NCI-H446 treated with DMSO at 0.1 percent for 48 hours (cell line): ENCODE measurements at places on chromosomes 12 and 14.

DNA sequence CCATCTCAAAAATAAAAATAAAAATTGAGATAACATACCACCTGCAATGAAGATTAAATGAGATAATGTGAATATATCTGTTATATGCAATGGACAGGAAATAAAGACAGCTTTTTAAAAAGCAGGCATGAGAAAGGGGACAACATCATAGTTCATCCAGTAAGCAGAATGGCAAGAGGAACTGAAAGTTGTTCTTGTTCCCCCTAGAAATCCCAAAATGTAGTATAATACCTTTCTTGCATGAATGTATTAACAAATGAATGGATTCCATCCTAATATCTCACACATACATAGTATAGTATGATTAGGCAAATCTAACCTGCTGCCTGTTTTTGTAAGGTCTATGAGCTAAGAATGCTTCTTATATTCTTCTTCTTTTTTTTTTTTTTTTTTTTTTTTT, 31.4 kb downstream of the FGD6 start:
- DNase-seq = no peak

- DNase-seq = no peak
These were observed 6.7 kb upstream of the MTA1 start for GRCh38 chr14:105412771-105413543.

GRCh38 chr12:48123169-48123568, 4.0 kb downstream of the PFKM start:
- no peak for DNase-seq

DNA sequence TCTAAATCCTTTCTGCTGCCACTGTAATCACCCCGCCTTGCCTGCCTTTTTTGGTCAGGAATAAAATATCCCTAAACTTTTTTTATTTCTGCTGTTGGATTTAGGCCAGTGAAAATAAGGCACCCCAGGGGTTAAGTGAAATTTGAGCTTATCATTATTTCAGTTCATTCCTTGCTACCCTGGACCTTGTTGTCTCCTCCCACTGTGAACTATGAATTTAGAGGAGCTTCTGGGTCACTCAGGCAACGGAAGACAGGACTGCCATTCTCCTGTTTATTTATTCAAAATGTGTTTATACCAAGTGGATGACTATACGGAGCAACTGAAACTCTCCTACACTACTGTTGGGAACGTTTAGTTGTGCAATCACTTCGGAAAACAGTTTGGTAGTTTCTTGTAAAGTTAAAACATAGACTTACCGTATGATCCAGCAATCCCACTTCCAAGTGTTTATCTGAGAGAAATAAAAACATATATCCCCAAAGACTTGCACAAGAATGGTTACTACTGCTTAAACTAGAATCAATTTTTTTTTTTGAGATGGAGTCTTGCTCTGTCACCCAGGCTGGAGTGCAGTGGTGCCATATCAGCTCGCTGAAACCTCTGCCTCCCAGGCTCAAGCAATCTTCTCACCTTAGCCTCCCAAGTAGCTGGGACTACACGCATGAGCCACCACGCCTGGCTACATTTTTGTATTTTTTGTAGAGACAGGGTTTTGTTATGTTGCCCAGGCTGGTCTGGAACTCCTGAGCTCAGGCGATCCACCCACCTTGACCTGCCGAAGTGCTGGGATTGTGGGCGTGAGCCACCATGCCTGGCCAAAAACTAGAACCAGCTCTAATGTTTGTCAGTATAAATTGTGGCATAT, 2.3 kb upstream of the TRAFD1 start:
- DNase-seq = no peak

GRCh38 chr12:48340943-48341342, 9.8 kb downstream of the ZNF641 start:
- no peak for DNase-seq

GRCh38 chr14:47596860-47597259, 78.5 kb downstream of the MDGA2 start:
- DNase-seq = no peak

GRCh38 chr14:44963775-44964380, 1.9 kb downstream of the TOGARAM1 start:
- DNase-seq = peak; percentile 23

GRCh38 chr12:80704420-80704819, 3.0 kb upstream of the MYF6 start:
- DNase-seq = no peak

GRCh38 chr14:94491511-94491910, 15.5 kb upstream of the SERPINA9 start:
- DNase-seq = no peak

DNA sequence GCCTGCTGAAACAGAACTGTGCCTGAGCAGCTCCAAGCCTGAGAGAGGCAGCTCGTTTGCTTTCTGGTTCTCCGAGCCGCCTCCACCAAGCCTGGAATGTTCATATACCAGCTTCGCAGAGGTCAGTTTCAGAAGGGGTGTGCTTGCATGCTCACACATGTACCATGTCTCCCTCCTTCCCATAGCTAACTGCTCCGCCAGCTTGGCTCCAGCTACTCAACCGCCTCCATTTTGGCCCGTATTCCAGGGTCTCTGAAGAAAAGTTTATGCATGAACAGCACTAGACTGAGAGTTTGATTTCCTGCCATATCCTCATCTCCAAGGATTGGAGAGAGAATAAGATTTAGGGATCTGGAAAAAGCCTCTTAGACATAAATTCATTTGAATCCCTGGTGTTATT, 103.7 kb downstream of the SMOC1 start:
- DNase-seq = peak; percentile 60

- no peak for DNase-seq
These were observed 28.9 kb downstream of the ANO6 start for GRCh38 chr12:45244561-45245343.

GRCh38 chr12:131486451-131487230, 224.2 kb upstream of the SFSWAP start:
- no peak for DNase-seq

- DNase-seq = no peak
These were observed 51.8 kb upstream of the FBRSL1 start for GRCh38 chr12:132437943-132438700.

DNA sequence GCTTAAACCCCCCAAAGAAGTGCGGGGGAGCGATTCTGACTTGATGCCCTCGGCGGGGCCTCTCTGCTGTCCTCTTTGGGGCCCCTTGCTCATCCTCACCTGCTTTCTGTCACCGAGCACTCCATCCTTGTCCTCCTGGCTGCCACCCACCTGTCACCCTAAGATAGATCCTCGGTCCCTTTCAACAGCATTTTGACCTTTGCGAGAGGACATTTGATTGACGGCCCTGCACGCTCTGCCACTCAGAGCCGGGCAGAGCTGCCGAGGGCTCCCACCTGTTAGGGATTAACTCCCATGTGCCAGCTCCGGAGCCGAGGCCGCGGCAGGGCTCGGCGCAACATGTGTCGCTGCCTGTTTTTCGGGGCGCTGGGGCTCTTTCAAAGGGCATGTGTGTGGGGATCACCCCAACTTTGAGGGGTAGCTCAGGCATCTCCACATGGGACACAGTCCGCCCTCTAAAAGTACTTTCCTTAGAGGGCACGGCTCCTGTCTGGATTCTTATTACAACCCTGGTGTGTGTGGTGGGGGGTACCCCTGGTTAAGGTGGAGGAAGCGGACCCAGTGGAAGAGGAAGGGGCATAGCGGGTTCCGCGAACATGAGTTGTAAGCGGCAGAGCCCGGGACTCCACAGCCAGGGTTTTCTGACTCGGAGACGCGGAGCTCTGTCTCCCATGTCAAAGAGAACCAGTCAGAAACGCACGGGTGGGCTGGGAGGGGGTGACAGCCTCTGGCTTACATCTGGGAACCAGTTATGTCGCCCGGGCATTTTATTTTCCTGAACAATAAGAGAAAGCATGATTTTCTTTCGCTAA, 811 bp upstream of the MEG3 start:
- DNase-seq = no peak

DNA sequence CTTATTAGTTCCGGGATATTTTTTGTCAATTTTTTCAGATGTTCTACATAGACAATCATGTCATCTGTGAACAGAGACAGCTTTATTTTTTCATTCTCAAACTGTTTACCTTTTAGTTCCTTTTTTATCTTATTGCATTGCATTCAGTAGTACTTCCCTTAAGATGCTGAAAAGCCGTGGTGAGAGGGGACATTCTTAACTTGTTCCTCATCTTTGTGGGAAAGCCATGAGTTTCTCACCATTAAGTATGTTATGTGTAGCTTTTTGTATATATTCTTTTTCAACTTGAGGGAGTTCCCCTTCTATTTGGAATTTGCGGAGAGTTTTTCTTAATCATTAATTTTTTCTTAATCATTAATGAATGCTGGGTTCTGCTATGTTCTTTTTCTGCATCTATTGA, 1727.1 kb upstream of the SEL1L start:
- DNase-seq = no peak

- no peak for DNase-seq
These were observed 112.7 kb downstream of the PLXNC1 start for GRCh38 chr12:94261119-94261518.

DNA sequence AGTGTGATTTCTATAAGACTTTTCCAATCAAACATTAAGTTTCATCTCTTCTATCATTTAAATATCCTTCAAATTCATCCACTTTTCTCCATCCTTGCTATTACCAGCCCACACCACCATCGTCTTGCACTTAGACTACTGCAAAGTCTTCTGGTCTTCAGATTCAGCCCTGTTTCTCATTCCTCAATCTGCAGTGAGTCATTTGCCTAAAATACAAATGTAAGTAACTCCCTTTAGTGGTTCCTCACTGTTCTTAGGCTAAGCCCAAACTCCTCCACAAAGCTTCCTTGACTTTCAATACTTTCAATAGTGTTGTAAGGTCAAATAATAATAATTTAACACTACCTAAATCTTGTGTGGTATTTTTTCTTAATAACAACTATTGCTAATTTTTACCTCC, 83.3 kb downstream of the PLEKHG7 start:
- DNase-seq = no peak

DNA sequence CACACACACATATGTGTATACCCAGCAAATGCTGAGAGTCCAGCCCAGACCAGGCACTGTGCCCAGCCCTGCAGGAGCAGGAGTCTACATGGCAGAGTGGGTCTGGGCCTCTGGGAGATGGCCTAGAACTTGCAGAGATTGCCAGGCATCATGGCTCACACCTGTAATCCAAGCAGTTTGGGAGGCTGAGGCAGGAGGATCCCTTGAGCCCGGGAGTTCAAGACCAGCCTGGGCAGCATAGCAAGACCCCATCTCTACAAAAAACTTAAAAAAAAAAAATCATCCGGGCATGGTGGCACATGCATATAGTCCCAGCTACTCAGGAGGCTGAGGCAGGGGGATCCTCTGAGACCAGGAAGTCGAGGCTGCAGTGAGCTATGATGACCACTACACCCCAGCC, 20.8 kb upstream of the MLXIP start:
- DNase-seq = no peak

GRCh38 chr12:56158029-56158925, at the start of gene MYL6:
TSS of gene MYL6 (plus strand) at chr12:56158359. CDS start at chr12:56158402, 43 bp downstream.
- peak; percentile 96 for DNase-seq

DNA sequence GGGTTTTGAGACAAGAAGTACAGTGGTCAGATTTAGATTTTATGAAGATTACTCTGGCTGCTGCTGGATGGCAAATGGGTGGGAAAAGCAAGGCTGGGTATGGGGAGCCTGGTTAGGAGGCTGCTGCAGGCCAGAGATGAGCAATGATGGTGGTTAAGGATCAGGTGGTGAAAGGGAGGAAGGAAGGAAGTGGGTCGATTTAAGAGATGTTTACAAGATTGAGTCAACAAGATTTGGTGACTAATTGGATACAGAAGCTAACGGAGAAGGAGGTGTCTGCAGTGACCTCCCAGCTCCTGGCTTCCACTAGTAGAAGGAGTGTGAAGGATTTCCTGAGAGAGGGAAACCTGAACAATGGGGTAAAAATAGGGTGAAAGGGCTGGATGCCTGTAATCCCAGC, 18.7 kb downstream of the NOS1 start:
- no peak for DNase-seq

DNA sequence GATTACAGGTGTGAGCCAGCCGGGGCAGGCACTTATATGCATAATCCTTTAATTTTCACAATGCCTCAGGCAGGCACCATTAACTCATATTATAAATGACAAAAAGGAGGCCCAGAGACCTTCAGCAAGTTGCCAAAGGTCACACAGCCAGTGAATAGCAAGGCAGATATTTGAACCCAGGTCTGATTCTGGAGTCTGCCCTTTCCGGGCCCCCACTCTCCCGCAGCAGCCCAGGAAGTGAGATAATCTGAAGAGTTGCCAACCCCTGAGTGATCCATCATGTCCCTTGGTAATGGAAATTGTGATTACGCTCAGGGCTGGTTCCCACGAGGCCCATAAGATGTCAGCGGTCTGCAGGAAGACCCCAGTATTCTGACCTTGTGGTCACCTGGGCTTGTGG, 95.3 kb upstream of the MED13L start:
- DNase-seq = no peak

DNA sequence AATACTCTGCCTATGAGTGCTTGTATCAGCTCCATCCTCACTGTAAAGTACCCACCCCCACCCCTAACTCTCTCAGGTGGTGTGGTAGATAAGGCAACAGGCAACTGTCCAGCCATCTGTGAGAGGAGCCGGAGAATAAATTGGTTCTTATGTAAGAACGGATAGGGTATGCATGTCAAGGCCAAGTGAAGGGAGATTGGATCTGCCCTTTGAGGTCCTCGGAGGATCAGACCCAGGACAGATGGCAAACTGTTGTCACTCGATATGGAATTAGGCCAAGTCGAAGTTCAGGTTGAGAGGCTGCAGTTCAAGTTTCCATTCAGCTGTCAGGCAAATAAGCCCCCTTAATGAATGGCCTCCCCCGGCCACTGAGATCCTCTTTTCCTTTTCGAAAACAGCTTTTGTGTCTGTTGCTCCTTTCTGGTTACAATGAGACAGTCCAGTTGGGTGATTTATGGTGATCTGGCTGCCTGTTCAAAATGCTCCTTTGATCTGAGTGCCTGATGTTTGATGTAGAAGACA, 120.3 kb downstream of the VRK1 start:
- DNase-seq = peak; percentile 55

DNA sequence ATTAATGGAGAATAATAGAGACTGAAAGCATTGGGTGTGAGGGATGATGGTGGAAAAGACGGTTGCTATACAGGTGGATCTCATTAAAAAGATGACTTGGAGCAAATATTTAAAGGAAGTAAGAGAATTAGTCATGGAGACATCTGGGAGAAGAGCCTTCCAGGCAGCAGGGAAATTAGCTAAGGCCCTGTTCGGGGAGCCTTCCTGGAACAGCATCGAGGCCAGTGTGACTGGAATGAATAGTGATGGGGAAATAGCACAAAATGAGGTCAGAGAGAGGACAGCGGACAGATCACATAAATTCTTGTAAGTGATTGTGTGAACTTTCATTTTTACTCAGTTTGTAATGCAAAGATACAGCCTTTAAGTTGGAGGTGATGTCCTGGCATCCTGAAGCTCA, 842.3 kb downstream of the SLC6A15 start:
- DNase-seq = no peak

DNA sequence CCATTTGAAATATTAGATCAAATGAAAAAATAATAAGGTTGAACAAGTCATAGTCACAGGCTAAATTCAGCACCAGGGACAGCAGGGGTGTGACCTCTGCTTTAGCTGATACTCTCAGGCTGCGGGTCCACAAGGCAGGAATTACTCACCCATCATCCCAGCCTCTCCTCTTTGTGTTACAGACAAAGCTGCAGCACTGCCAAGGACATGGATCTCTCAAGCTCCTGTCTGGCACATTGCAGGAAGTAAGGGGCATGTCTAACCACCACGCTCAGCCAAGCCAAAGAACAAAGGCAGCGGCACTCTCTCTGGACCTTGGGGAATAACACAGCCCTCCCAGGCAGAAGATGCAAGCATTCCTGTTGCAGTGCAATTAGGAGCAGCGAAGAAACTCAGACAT, 783.8 kb downstream of the VRK1 start:
- DNase-seq = no peak
